CD4-positive, alpha-beta T cell treated with Interleukin-17A for 1 hour (primary cell): ENCODE measurements at places on chromosomes 3 and 15.

- DNase-seq, result no peak
These were observed 174.4 kb upstream of the THBS1 start for GRCh38 chr15:39406485-39406884.

DNA sequence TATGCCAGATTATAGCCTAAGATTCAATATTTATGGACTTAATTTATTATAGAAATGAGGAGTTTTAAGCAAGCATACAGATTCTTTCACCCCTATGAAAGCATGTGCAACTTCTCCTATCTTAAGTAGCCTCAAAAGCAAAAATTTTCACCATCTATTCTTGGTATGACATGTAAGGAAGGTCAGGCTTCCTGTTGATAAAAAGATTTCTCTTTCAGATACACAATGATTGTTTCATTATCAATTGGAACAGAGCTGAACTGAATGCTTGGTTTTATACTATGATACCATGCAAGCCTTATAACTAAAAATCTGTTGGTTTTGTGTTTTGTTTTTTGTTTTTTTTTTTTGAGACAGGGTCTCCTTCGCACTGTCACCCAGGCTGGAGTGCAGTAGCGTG, 3.9 kb downstream of the GRK7 start:
- DNase-seq, result no peak

DNA sequence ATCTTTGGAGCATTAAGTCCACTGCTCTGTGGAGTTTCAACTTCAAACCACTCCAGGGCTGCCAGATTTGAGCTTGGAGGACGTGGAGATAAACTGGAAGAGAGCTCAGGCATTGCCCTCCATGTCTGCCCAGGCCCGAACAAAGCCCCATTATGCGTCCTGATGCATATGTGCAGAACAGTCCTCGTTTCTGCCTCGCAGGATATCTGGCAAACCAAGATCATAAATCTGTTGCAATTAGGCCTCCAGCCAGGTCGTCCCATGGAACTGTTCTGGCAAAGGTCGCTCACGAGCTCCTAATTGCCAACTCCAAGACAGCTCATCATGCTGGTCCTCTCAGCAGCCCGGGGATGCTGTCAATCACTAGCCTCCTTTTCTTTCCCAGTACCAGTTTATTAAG, 91.2 kb downstream of the SEMA5B start:
- no peak for DNase-seq

DNA sequence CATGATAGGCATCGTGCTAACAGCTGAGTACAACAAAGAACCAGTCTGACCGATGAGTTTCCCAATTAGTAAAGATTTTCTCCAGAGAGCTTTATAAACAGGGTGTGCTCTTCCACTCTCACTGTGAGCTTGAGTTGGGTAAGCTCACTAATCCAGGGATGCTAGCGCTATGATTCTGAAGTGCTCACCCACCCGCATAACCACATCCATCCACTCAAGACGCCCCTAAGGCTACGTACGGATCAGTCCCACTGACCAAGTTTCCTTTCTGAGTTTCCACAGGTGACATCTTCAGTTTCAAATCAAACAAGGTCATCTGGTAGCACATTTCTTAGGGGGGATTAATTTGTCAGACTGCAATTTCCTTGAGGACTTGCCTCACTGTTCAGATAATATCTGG, 141.1 kb upstream of the ABI3BP start:
- DNase-seq, result no peak

GRCh38 chr3:131714585-131715220, 211.9 kb upstream of the MRPL3 start:
- no peak for DNase-seq

DNA sequence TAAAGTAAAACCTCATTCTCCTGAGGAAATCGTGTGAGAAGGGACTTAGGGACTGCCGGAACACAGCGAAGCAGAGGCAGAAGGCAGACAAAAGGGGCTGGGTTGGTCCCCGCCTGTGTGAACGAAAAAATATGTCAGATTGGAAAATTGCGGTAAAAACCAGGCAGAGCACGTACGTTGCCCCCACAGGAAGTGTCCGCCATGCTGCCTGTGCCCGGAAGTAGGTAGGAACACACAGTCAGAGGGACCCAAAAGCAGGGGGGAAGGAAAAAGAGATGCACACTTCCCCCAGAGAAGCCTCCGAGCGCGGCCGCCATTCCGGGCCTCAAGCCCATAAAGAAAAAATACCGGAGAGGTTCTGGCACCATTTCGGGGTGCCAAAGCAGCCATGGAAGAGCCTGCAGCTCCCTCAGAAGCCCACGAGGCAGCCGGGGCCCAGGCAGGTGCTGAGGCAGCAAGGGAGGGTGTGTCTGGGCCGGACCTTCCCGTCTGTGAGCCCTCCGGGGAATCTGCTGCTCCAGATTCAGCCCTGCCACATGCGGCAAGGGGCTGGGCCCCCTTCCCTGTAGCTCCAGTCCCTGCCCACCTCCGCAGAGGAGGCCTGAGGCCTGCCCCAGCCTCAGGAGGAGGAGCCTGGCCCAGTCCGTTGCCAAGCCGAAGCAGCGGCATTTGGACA, at the start of gene MKRN3:
TSS of gene MKRN3 (plus strand) at position 280 of the 676 bp plus-strand sequence. CDS start at position 389, 109 bp downstream.
- DNase-seq, result peak; percentile 49

GRCh38 chr3:176490357-176490756, 706.9 kb downstream of the TBL1XR1 start:
- DNase-seq, result no peak

DNA sequence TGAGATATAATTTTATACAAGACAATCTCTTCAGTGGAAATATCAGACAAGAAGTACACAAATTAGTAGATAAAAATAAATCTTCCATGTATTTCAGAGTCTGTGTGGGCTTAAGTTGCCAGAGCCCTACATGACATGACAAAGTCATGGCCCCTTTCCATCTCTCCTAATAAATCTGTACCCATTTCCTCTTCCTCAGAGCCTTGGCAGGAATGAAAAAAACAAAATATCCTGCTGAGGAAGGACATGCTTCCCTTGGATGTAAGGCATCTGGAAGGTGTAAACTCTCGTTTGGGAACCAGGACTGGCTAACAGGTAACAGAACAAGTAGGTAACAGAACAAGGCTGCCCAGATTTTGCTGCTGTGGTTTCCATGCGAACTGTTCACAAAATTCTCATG, 148.1 kb downstream of the SNRK start:
- DNase-seq, result no peak

DNA sequence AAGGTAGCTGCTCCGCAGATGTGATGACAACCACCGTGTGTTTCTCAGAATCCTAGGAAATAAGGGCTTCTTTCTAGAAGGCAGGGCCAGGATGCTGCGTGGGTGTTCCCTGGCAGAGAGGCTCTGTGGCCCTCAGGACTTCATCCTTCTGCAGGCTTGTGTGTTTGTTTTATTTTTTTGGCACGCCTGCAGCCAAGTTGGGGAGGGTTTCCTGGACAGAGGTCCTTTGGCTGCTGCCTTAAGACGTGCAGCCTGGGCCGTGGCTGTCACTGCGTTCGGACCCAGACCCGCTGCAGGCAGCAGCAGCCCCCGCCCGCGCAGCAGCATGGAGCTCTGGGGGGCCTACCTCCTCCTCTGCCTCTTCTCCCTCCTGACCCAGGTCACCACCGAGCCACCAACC, at the start of gene CLEC3B:
TSS of gene CLEC3B (plus strand) at position 266 of the 400 bp plus-strand sequence. CDS start at position 326, 60 bp downstream.
- no peak for DNase-seq

- no peak for DNase-seq
These were observed 164.5 kb downstream of the PTPRG start for GRCh38 chr3:61725851-61726333.

- peak; percentile 42 for DNase-seq
These were observed 6.7 kb downstream of the NANOGP8 start for GRCh38 chr15:35078221-35078915.

DNA sequence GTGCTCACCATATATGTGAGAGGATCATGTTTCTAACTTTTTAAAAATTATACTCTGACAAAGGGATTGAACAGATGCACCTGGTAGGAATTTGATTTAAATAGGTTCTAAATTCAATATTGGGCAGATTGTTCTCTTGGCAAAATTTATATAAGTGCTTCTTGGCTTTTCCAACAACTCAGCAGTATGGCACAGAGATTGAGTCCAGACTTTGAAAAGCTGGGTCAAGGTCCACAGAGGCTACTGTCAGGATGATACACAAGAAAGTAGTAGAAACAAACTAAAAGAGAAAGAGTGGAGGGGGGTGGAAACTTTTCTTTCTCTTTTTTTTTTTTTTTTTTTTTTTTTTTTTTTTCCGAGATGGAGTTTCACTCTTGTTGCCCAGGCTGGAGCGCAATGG, 203.2 kb upstream of the ADAMTS9 start:
- DNase-seq, result no peak

DNA sequence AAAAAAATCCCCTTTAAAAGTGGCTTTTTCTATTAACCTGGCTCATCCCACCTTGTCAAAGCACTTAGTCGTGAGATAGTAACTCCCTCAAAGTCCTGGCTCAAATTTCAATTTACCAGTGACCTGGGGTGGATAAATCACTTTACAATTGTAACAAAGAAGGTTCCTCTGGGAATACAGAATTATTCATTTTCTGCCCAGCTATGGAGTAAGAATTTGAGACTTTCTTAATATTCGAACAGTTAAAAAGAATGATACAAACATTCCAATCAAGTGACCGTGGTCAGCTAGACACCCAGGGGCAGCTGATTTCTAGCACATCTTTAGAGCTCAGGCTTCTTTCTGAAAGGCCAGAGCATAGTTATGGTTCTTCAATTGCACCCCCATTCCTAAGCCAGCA, 291.0 kb upstream of the TGFBR2 start:
- DNase-seq, result no peak

GRCh38 chr15:48333540-48333939, 2.3 kb downstream of the DUT start:
- no peak for DNase-seq

GRCh38 chr15:43246261-43246774, 20.4 kb downstream of the TGM5 start:
- no peak for DNase-seq

DNA sequence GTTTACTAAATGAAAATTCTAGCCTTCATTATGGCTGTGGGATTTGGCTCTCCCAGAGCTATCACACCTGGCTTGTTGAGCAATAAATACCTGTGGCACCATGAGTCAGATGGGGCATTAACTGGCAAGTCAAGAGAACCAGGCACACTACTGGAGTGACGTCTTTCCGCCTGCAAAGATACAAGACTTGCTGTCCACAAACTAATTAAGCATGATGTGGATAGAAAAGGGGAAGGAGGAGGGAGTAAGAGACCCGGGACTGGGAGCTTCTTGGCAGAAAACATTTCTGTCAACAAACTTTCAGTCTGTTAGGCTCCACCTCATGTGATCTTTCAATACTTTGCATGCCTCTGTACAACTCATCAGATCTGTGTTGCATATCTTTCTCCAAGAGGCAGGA, 56.5 kb downstream of the CLDN1 start:
- DNase-seq, result no peak

DNA sequence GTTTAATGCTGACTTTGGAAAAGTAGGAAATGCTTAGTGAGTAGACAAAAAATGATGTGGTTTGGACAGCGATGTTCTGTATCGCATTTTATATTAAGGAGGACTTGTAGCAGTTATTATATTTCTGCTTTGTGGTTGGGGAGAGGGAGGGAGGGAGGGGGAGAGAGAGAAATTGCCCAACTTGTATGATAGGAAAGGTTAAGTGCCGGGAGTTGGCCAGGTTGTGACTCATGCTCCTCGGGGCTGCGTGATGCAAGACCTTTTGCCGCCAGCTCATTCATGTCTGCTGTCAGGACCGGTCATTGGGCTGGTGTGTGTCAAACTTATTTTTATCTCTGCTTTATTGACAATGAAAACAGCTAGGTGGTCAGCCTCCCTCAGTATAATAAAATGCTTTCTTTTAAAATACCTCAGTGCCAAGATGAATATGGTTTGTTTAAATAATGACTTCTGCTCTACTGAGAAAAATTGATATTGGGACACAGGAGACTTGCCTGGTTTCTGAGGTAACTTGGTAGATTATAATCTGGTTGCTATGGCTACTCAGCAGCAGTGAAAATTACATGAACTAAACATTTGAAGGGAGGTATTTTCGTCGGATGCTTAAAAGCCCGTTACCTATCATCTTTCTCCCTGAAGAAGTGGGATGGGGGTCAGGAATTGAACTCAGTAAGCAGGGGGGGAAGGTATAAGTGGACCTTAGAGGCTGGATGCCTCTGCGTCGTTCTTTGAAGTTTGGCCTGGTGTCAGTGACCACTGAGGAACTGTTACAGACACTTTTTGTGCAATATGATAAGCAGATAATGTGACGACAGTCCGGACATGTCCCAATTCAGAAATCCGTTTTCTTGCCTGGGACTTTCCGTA, 90.7 kb downstream of the FNDC3B start:
- DNase-seq, result peak; percentile 73

- no peak for DNase-seq
These were observed 1.4 kb downstream of the TMC3 start for GRCh38 chr15:81372575-81372974.

DNA sequence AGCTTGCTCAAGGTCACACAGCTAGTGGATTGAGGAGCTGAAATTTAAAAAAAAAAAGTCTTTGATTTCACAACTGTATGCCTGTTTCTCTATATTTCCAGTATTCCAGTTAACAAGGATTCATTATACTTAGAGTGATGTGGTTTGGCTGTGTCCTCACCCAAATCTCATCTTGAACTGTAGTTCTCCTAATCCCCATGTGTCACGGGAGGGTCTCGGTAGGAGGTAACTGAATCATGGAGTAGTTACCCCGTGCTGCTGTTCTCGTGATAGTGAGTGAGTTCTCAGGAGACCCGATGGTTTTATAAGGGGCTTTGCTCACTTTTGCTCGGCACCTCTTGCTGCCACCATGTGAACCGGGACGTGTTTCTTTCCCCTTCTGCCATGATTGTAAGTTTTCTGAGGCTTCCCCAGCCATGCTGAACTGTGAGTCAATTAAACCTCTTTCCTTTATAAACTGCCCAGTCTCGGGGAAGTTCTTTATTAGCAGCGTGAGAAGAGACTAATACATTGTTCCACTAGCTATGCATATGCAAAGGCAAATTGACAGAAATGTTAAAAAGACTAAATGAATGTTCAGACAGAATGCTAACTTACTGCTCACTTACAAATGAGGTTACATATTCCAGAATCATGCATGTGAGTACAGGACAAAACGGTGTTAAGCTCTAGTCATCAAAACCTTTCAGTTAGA, 1101.9 kb downstream of the ROBO1 start:
- DNase-seq, result no peak

DNA sequence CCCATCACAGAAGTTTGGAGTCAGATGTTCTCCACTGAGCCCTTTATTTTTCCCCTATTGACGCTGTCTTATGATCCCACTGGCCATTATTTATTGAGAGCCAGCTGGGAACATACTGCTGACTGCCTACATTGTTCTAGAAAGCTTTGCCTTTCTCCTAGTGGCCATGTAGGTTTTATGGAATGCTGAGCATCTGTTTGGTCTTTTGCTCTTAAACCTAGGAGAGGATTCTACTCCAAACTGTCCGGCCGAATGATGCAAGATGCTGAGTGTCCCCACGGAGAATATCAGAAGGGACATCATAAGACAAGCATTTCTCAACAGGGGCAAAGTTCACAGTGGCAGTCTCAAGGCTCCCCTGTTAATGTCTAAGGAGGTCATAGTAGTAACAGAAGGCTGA, 171.4 kb downstream of the ARRDC4 start:
- DNase-seq, result no peak

DNA sequence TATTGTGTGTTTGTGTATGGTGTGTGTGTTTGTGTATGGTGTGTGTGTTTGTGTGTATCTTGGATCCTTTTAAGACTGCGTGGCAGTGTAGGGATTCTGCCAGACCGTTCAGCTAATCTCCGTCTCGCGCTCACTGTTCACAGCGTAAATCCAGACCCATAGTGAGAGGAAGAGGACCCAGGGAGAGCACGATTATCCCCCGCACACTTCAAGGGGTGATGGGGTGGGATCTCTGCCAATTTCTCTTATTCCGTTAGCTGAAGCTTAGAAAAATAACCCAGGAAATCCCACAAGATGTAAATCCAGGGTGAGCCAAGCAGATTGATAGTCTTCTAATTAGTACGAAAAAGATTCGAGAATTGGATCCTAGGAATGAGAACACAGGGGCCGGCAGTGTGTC, 381.2 kb downstream of the GABRG3 start:
- DNase-seq, result no peak
